ENCODE measurements at places on chromosomes 16 and 17.
A peak's percentile ranks its signal among the peaks of the same experiment; 100 is the strongest.

GRCh38 chr16:80048250-80048649, 447.7 kb upstream of the MAF start:
- DNase-seq, result no peak
- no peak overlapping the region for H3K27ac ChIP-seq
- no peaks in the 10 kb centered on the region for H3K4me1 ChIP-seq
- H3K27me3 ChIP-seq, result no peaks in the 10 kb centered on the region
- H3K4me3 ChIP-seq, result no peak overlapping the region
- no peaks in the 10 kb centered on the region for H3K36me3 ChIP-seq

GRCh38 chr16:67546091-67546501, 16.2 kb upstream of the CTCF start:
- peak overlapping the region; percentile 58 for H3K4me3 ChIP-seq
- no peaks in the 10 kb centered on the region for H3K27me3 ChIP-seq
- H3K4me1 ChIP-seq, result peaks cover 60% of the 10 kb centered on the region
- DNase-seq, result no peak

DNA sequence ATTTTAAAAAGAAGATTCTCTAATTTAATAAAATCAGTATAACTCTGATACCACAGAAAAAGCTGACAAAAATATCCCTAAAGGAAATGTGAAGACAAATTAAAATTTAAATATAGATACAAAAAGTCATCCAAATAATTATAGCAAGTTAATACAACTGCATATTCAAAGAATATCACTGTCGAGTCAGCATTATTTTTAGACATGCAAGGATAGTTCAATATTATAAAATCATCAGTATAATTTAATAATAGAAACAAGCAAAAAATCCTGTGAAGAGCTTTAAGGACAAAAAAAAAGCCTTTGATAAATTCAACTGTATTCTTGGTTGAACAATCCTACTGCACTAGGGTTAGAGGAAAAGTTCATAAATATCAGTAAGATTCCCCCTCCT, 21.0 kb upstream of the CDYL2 start:
- no peak overlapping the region for H3K27ac ChIP-seq
- H3K36me3 ChIP-seq, result no peaks in the 10 kb centered on the region
- H3K4me3 ChIP-seq, result no peak overlapping the region
- no peak for DNase-seq
- no peaks in the 10 kb centered on the region for H3K4me1 ChIP-seq

GRCh38 chr17:15083225-15083624, 181.9 kb downstream of the PMP22 start:
- no peaks in the 10 kb centered on the region for H3K36me3 ChIP-seq
- no peak for DNase-seq
- H3K27me3 ChIP-seq, result no peaks in the 10 kb centered on the region
- H3K4me3 ChIP-seq, result no peak overlapping the region
- no peak overlapping the region for H3K27ac ChIP-seq

DNA sequence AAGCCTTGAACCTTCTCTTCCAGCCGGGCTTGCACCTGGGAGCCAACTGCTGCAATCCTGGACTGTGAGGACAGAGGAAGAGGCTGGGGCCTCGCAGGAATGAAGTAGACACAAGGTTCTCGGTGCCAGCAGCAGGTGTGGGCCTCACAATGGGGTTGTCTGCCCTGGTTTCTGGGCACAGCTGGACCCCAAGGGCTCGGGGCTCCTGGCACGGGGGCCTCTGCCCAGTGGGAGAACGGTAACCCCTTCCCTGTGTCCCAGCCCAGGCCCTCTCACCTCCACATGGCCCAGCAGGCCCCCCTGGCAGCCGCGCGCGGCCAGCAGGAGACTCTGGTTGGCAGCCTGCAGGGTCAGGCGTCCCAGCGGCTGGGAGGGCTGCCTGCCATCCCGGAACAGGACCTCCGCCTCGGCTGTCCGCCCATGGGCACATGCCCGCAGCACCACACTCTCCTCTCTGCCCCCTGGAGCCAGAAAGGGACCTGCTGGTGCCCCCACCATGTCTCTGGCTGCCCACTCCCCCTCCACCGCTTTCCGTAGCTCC, 46.9 kb downstream of the RMI2 start:
- H3K4me1 ChIP-seq, result no peaks in the 10 kb centered on the region
- H3K27me3 ChIP-seq, result no peaks in the 10 kb centered on the region
- no peaks in the 10 kb centered on the region for H3K36me3 ChIP-seq
- H3K27ac ChIP-seq, result no peak overlapping the region

GRCh38 chr16:29806641-29807425, 504 bp downstream of the MAZ start:
- H3K36me3 ChIP-seq, result peaks cover 68% of the 10 kb centered on the region
- peaks cover 62% of the 10 kb centered on the region for H3K4me1 ChIP-seq
- no peaks in the 10 kb centered on the region for H3K27me3 ChIP-seq
- DNase-seq, result no peak
- peak overlapping the region; percentile 86 for H3K4me3 ChIP-seq

DNA sequence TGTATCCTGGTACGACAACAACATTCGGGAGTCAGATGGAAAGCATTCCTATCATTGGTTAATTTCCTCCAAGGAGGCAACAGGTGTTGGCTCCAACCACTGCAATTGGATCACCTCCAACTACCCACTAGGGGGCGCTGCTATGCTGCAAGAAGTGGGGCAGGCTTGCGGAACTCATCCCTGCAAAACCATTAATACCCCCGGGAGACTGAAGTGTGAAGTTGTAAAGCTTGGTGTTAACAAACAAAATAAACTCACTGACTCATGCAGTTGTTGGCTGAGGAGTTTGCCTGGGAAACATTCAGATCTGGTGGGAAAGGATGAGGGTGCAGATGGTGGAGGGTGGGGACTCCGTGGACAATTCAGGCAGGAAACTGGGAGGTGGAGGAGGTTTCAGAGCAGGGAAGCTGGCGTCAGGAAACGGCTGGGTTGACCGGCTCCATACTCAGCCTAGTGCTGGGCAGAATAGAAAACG, 84.9 kb downstream of the HS3ST2 start:
- H3K27me3 ChIP-seq, result no peaks in the 10 kb centered on the region
- no peaks in the 10 kb centered on the region for H3K4me1 ChIP-seq
- no peak overlapping the region for H3K4me3 ChIP-seq
- peak; percentile 62 for DNase-seq
